Coronary artery (tissue), 2 donors: ENCODE measurements at places on chromosomes 6 and 20.

GRCh38 chr6:35967076-35967774 is 46.3 kb upstream of the SRPK1 start:
- DNase-seq, result no peak

GRCh38 chr6:129599467-129599866 is 110.5 kb downstream of the ARHGAP18 start:
- no peak for DNase-seq

DNA sequence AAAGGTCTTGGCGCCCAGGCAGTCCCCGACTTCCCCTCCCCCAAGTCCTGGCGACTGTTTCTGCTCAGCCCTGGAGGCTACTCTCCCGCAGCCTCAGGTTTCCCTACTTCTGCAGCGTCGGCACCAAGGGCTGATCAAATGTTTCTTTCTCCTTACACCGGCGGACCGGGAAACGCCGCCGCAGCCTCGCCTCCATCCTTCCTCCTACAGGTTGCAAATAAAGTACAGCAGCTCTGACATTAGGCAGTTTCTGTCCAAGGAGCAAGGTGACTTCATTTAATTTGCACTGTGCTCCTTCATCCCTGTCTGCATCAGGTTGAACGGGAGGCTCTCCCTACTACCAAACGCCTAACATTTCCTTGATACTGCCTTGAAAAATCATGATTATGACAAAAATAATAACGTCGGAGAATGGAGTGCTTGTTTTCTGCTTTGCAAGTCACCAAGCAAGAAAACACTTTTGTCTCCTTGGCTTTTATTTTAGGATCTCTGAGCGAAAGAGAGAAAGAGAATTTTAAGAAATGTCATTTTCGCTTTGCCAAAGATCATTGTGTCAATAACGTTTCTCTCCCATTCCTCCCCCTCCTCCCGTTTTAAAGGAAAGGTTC is 1.0 kb downstream of the CLIC5 start:
- no peak for DNase-seq

GRCh38 chr20:19858466-19859371 is 100.7 kb downstream of the RIN2 start:
- no peak for DNase-seq

GRCh38 chr20:19253916-19254820 is 41.7 kb downstream of the SLC24A3 start:
- DNase-seq, result no peak

DNA sequence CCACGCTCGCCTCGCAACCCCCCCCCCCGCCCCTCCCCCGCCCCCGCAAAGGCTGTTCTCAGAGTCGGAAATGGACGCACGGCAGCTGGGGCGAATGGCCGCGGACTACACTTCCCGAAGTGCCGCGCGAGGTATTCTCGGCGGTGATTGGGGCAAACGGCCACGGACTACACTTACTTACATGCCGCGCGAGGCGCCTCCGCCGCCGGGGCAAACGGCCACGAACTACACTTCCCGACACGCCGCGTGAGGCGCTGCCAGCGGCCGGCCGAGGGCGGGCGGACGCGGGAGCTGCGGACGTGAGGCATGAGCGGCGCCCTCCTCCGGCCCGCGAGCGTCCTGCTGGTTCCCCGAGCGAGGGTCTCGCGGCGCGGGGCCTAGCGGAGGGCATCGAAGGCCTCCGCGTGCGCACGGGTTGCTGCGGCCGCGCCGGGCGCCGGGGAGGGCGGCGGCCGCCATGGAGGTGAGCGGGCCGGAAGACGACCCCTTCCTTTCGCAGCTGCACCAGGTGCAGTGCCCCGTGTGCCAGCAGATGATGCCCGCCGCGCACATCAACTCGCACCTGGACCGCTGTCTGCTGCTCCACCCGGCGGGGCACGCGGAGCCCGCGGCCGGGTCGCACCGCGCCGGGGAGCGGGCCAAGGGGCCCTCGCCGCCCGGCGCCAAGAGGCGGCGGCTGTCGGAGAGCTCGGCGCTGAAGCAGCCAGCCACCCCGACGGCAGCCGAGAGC is at the start of gene WRNIP1:
Gene WRNIP1 (plus strand): TSS at position 228 of the 730 bp plus-strand sequence. CDS start 230 bp downstream, at position 458.
- DNase-seq, result peak; percentile 100

GRCh38 chr6:150633486-150633834 is 33.8 kb downstream of the PLEKHG1 start:
- no peak for DNase-seq
